ENCODE measurements at places on chromosomes 4 and X. TPM values are rescaled to one million over a fixed set of nuclear protein-coding genes. Genes with fewer than 3 reads are reported as not detected.
A peak's percentile ranks its signal among the peaks of the same experiment; 100 is the strongest.

GRCh38 chrX:82848111-82848510, 660.0 kb upstream of the POU3F4 start:
- H3K36me3 ChIP-seq = no peaks in the 10 kb centered on the region
- no peak overlapping the region for H3K4me3 ChIP-seq
- no peaks in the 10 kb centered on the region for H3K4me1 ChIP-seq
- H3K27ac ChIP-seq = no peak overlapping the region

DNA sequence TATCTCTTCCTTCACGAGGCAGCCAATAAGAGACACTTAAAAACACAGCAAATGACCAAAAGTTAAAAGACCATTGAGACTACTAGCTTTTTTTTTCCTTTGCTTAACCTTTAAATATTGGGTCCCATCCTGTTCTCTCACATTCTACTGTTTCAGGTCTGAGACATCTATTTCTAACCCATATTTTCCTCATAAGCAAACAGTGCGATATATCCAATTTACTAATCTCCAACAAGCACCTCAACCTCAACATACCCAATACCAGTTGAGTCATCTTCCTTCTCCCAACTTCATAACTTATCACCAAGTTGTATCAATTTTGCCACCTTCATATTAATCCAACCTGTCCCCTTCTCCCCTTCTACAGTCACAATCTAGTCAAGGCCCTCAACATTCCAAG, 7.0 kb downstream of the AWAT1 start:
- no peak overlapping the region for H3K27ac ChIP-seq
- no peaks in the 10 kb centered on the region for H3K27me3 ChIP-seq
- DNase-seq = no peak
- H3K36me3 ChIP-seq = no peaks in the 10 kb centered on the region

DNA sequence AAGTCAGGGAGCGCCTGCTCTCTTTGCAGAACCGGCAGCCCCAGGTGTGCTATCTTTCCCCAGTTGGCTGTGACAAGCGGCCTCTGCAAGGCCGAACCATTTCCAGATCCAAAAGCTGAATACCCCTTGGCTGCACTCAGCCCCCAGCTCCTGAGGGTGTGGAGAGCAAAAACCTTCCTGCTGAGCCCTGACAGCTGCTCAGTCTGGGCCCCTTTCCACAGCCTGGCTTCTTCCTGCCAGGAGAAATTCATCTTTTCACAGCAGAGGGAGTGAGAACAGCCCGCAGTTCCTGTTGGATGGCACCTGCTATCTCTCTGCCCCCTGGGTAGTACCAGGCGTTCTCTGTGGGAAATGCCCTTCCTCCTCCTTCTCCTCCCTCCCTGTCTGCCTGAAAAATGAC, 78.4 kb downstream of the DRD5 start:
- no peak overlapping the region for H3K4me3 ChIP-seq
- no peak overlapping the region for H3K27ac ChIP-seq
- no peaks in the 10 kb centered on the region for H3K36me3 ChIP-seq
- no peak for DNase-seq

- H3K4me1 ChIP-seq = no peaks in the 10 kb centered on the region
- no peaks in the 10 kb centered on the region for H3K36me3 ChIP-seq
- no peak overlapping the region for H3K4me3 ChIP-seq
- no peak overlapping the region for H3K27ac ChIP-seq
- no peaks in the 10 kb centered on the region for H3K27me3 ChIP-seq
These were observed 169.2 kb downstream of the AFAP1 start for GRCh38 chr4:7770224-7771050.

DNA sequence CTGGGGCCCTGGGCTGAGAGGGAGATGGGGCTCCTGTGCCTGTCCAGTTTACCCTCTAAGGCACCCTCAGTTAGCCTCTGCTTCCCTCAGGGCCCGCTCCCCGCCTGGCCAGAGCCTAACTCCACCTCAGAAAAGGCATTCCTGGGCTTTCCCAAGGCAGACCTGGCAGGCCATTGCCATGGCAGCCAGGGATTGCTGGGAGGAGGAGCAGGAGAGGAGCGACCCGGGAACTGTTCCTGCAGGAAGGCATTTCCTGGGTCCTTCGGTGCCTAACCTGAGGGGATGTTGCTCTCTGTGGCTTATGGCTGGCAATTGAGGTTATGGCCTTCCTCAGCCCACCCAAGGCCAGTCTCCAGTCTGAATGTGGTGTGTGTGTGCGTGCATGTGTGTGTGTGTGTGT, 131.3 kb downstream of the PJA1 start:
- H3K36me3 ChIP-seq = no peaks in the 10 kb centered on the region
- H3K4me1 ChIP-seq = no peaks in the 10 kb centered on the region
- no peak for DNase-seq

GRCh38 chr4:101393256-101393655, 45.9 kb upstream of the PPP3CA start:
- no peaks in the 10 kb centered on the region for H3K27me3 ChIP-seq
- H3K27ac ChIP-seq = no peak overlapping the region
- DNase-seq = no peak

GRCh38 chrX:7283741-7284140, 135.8 kb upstream of the PUDP start:
- H3K27me3 ChIP-seq = no peaks in the 10 kb centered on the region
- H3K27ac ChIP-seq = no peak overlapping the region
- H3K4me3 ChIP-seq = no peak overlapping the region
- no peaks in the 10 kb centered on the region for H3K4me1 ChIP-seq

DNA sequence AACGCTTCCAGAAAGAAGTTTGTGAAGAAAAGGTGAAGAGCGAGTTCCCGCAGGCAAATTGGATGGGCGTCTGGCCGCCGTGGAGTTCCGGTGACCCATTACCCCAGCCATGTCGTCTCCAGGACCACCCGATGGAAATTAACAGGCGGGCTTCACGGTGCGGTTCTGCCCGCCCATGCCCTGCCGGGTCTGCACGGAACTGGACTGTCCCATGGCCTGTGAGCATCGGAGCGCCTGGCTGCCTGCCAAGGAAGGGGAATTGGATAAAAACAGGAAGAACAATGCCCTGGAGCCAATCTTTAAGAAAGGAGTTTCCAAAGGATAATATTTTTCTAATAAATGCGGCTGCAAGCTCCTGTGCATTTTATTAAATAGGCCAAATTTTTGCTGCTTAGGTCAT, 319.8 kb upstream of the SLC7A11 start:
- no peak for DNase-seq
- no peak overlapping the region for H3K27ac ChIP-seq
- no peaks in the 10 kb centered on the region for H3K36me3 ChIP-seq
- H3K4me1 ChIP-seq = no peaks in the 10 kb centered on the region
- H3K27me3 ChIP-seq = no peaks in the 10 kb centered on the region

DNA sequence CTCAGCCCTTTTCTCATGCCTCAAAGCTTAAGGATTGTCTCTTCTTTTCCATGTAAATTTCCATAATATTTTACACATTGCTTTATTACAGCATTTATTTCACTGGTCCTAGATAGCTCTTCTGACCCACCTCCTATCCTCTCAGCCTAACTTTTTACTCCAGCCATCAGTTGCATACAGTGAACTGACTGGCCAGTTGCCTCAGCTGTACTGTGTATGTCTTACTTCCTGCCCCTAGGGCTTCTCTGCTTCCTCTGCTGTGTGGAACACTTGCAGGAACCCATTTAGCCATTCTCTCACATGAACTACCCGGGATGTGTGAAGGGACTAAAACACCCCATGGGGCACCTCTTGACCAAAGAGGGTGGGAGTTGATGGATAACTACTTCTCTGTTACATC, 18.0 kb downstream of the C4orf33 start:
- no peaks in the 10 kb centered on the region for H3K36me3 ChIP-seq
- no peak overlapping the region for H3K4me3 ChIP-seq
- H3K4me1 ChIP-seq = peaks cover 13% of the 10 kb centered on the region
- no peaks in the 10 kb centered on the region for H3K27me3 ChIP-seq
- H3K27ac ChIP-seq = peak overlapping the region; percentile 65
- no peak for DNase-seq

- H3K27ac ChIP-seq = no peak overlapping the region
- H3K36me3 ChIP-seq = no peaks in the 10 kb centered on the region
- H3K4me3 ChIP-seq = no peak overlapping the region
These were observed 26.5 kb upstream of the RBMX start for GRCh38 chrX:136906921-136907510.

GRCh38 chrX:42131856-42132255, 208.5 kb upstream of the CASK start:
- no peak for DNase-seq
- no peak overlapping the region for H3K4me3 ChIP-seq
- no peaks in the 10 kb centered on the region for H3K4me1 ChIP-seq
- H3K36me3 ChIP-seq = no peaks in the 10 kb centered on the region
- no peak overlapping the region for H3K27ac ChIP-seq
- no peaks in the 10 kb centered on the region for H3K27me3 ChIP-seq

DNA sequence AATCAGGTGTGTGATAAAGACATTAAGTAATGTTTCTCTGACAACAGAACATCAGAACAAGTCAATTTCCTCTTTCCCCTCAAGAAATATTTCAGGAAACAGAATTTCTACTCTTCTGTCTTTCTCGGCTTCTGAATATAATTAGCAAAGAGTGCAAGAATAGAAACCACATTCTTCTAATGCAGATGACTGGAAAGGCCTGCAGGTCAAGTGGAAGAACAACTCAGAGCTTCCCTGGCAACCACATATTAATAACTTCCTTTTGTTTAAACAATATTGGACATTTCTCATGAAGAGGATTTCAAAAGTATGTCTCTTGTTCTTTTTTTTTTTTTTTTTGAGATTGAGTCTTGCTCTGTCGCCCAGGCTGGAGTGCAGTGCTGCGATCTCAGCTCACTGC, 225.5 kb downstream of the PARM1 start:
- H3K36me3 ChIP-seq = no peaks in the 10 kb centered on the region
- no peak for DNase-seq
- no peaks in the 10 kb centered on the region for H3K27me3 ChIP-seq
- no peak overlapping the region for H3K4me3 ChIP-seq
- H3K4me1 ChIP-seq = no peaks in the 10 kb centered on the region

DNA sequence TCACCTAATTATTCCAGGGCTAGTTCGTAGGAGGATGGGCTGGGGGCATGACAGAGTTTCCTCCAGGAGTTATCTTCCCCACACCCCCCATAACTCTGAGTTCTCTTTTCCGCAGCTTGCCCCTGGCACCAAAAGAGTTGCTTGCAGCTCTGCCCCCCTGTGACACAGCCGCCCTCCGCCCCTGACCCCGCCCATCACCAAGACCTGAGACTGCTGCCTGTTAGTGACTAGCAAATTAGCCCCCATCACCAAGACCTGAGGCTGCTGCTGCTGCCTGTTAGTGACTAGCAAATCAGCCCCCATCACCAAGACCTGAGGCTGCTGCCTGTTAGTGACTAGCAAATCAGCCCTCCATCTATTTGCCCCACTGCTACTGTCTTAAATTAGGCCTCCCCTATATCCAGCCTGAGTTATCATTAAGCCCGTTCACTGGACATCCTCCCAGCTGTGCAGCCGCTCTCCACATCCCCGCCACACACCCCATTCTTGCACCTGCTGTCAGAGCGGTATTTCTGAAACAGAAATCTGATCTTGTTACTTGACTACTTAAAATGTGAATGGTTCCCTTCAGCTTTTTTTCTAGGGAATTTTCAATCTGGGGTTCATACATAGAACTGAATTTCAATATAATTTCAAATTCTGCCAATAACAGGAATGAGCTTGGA, 1.5 kb upstream of the PAPSS1 start:
- H3K4me3 ChIP-seq = no peak overlapping the region
- DNase-seq = no peak
- H3K4me1 ChIP-seq = peaks cover 10% of the 10 kb centered on the region
- H3K27me3 ChIP-seq = no peaks in the 10 kb centered on the region

GRCh38 chrX:139204898-139205667, 325.5 kb upstream of the F9 start:
- H3K36me3 ChIP-seq = no peaks in the 10 kb centered on the region
- H3K4me1 ChIP-seq = no peaks in the 10 kb centered on the region
- H3K27me3 ChIP-seq = no peaks in the 10 kb centered on the region
- H3K4me3 ChIP-seq = peak overlapping the region; percentile 51
- H3K27ac ChIP-seq = no peak overlapping the region

DNA sequence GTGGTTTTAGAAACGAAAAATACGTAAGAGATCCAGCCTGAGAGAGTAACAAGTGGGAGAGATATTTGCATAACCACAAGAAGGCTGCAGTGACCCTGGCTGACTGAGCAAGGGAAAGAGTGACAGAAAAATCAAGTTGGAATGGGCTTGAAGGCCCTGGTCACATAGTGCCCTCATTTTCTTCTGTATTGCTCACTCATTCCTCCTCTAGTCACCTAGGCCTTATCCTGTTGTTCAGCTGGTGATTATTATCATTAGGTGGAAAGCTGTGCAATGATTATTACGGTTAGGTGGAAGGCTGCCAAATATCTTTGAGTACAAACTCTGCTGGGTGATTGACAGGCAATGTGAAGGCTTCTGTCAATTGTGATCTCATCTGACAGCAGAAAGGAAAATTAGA, 2384.1 kb downstream of the PCDH7 start:
- no peaks in the 10 kb centered on the region for H3K36me3 ChIP-seq
- no peak overlapping the region for H3K4me3 ChIP-seq
- DNase-seq = no peak
- no peaks in the 10 kb centered on the region for H3K4me1 ChIP-seq
- no peak overlapping the region for H3K27ac ChIP-seq
- H3K27me3 ChIP-seq = no peaks in the 10 kb centered on the region

DNA sequence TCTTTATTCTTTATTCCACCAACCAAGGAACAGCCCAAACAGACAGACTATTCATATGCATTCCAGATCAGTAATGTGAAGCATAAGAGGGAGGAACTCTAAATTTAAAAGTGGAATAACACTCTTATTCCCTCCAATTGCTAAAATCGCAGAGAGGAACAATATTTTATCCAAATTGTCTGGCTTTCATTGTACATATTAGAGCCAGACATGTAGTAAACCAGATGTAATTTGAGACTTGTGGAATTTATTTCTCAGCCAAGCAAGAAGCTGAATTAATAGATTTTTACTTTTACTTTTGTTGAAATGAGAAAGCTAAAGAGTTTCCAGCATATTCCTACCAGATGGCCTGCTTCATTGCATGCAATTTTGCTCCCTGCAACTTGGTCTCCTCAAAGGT, 674.6 kb upstream of the SLIT2 start:
- H3K36me3 ChIP-seq = no peaks in the 10 kb centered on the region
- H3K27me3 ChIP-seq = no peaks in the 10 kb centered on the region
- no peak overlapping the region for H3K4me3 ChIP-seq
- no peak overlapping the region for H3K27ac ChIP-seq
- DNase-seq = no peak
- H3K4me1 ChIP-seq = no peaks in the 10 kb centered on the region

DNA sequence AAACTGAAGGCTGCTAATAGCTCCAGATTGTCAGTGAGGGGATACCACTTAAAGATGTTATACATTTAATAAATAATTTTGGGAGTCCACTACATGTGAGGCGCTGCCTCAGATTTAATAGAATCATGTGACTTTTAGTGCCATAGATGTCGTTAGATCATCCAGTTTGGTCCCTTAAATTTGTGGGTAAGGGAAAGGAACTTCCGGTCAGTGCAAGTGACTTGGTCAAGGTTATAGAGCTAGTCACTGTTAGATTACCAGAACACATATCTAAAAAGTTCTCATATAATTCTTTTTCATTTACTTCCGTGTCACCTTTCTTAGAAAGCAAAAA, 529 bp upstream of the UBA6 start:
- DNase-seq = no peak
- no peaks in the 10 kb centered on the region for H3K27me3 ChIP-seq
- H3K4me1 ChIP-seq = peaks cover 15% of the 10 kb centered on the region

- no peak overlapping the region for H3K4me3 ChIP-seq
- H3K27me3 ChIP-seq = peaks cover 5% of the 10 kb centered on the region
- H3K27ac ChIP-seq = no peak overlapping the region
- DNase-seq = no peak
These were observed 73.9 kb downstream of the FAT4 start for GRCh38 chr4:125388613-125389012.

The HSD17B11 gene
- polyA plus RNA-seq = 31.1 TPM

The USP51 gene
- 2.2 TPM for polyA plus RNA-seq

The ARMCX1 gene
- 16.8 TPM for polyA plus RNA-seq

The MAGEA9 gene
- not detected for polyA plus RNA-seq
